ENCODE measurements at places on chromosomes 3 and 15.

DNA sequence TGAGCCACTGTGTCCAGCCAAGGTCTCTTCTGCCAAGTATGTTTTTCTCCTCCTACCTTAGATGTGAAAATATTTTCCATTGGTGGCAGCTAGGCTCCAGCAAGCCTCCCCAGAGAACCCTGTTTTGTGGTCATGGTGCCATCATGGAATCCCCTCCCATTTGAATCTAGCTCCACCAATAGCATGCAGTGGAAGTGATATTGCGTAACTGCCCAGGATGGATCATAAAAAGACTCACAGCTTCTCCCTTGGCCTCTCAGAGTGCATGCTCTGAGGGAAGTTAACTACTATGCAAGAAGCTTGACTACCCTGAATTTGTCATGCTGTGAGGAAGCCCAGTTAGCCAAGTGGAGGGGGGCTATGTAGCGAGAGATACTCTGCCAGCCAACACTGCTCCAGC is 27.5 kb downstream of the CRYGS start:
- no peak for DNase-seq

DNA sequence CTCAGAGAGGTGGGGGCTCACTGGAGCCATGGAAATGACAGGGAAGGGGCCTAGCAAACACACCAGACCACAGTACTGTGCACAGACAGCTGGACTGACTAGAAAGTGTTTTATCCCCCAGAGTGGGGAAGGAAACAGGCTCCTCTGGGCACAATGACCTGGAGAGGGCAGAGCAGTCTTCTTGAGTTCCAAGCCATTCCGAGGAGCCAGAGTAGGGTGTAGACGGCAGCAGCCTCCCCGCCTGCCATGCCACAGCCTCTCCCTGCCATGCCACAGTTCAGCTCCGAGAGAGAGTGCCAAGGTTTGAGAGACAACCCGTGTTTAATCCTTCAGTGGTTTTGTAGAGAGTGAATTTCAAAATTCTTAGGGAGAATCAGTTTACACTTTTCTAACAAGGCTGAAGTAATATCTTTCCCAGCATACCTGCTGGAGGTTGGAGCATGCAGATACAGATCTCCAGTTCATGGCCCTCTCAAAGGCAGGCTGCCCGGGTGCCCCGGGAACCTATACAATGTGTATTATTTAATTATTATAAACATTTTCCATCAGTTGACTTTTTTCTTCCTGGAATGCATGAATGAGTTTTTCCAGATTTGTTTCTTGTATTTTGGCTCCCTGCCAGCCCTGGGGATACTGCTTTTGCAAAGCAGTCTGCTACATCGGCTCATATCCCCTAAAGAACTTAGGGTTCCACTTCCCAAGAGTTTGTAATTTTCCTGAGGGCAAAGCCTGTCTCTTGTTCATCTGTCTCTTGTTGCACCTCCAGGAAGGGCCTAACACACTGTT is 3.2 kb downstream of the PODXL2 start:
- no peak for DNase-seq

DNA sequence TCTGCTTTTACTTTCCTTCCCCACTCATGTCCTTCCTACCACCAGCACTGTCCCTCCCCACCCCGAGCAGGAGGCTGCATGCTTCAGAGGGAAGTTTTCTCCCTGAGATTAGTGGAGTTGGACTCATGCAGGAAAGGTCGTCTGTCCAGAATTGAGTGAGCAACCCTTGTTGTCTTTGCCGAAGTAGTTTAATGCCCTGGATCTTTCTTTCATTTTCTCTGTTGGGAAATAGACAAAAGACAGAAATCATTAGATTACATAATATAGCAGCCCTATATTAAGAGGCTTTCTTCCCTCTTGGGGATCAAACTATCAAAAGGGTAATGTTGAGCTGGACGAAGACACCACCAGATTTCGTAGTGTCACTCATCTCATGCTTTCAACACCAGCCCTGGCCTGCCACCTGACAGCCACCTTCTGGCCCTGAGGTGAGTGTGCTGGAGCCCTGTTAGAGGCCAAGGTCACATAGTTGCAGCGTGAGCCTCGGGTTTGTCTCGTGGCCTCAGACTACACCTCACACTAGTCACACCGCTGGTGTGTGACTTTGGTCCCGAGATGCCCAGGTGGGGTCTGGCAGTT is 231.0 kb downstream of the ITPR1 start:
- DNase-seq = no peak

GRCh38 chr3:173584093-173584837 is 186.7 kb downstream of the NLGN1 start:
- peak; percentile 51 for DNase-seq

DNA sequence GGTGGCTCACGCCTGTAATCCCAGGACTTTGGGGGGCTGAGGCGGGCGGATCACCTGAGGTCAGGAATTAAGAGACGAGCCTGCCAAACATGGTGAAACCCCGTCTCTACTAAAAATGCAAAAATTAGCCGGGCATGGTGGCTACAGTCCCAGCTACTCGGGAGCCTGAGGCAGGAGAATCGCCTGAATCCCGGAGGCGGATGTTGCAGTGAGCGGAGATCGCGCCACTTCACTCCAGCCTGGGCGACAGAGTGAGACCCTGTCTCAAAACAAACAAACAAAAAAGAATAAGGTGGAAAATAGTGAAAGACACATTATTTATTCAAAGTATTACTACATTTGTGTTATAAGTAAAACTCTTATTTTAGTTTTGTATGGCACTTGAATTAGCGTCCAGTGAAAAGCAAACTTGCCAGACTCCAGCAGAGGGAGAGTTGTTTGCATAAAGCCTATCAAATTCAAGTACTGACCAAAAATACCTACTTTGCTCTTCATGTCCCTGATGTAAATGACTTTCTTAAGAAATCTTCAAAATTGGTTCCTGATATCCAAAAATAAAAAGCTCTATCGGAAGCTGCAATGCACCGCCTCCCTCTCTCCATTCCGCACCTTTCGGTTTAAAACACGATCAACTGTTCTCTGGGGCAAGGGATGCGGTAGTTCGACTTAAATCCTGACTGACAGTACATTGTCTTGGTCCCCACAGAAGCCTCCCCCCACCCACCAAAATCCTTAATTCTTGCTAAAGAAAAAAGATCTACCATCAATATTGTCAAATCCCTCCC is 1.2 kb downstream of the TRPM7 start:
- DNase-seq = no peak

GRCh38 chr3:53597136-53597915 is 102.9 kb downstream of the CACNA1D start:
- DNase-seq = no peak

DNA sequence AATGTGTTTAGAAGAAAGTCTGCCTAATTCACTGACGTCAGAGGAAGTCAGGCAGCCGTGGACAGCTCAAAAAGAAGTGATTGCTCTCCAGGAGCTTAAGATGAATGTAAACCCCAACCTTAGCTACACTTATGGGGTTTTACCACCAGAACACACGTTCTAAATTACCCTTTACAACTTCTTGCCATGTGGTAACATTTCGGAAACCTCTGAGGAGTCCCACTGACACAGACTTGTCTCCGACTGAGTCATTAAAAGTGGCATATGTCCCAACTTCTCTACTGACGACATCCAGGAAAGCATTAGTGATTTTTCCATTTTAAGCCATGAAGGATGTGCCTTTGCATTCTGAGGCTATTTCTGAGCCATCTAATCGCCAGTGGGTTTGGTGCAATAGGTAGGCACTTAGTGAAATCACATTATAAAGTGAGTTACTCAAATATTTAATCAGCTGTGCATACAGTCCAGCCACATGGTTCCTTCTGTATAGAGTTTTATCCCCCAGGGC is 32.4 kb downstream of the C2CD4A start:
- DNase-seq = no peak

DNA sequence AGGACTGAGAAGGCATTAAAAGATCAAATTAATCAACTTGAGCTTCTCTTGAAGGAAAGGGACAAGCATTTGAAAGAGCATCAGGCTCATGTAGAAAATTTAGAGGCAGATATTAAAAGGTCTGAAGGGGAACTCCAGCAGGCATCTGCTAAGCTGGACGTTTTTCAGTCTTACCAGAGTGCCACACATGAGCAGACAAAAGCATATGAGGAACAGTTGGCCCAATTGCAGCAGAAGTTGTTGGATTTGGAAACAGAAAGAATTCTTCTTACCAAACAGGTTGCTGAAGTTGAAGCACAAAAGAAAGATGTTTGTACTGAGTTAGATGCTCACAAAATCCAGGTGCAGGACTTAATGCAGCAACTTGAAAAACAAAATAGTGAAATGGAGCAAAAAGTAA is 149.7 kb upstream of the LRRFIP2 start:
- DNase-seq = no peak

DNA sequence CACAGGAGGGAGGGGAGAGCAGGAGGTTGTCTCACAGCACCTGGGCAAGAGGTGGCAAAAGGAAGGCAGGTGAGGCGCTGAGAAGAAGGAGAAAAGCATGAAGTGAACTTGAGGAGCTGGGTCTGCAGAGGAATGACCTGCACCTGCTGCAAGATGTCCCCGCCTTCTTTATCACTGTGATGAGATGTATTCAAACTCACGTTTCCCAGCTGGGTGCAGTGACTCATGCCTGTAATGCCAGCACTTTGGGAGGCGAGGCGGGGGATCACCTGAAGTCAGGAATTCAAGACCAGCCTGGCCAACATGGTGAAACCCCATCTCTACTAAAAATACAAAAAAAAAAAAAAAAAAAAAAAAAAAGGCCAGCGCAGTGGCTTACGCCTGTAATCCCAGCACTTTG is 22.2 kb upstream of the ZNF710 start:
- DNase-seq = no peak

GRCh38 chr3:134810850-134811249 is 15.8 kb downstream of the EPHB1 start:
- no peak for DNase-seq

- DNase-seq = no peak
Observed at GRCh38 chr15:72591361-72591760, 63.1 kb upstream of the GOLGA6B start.

DNA sequence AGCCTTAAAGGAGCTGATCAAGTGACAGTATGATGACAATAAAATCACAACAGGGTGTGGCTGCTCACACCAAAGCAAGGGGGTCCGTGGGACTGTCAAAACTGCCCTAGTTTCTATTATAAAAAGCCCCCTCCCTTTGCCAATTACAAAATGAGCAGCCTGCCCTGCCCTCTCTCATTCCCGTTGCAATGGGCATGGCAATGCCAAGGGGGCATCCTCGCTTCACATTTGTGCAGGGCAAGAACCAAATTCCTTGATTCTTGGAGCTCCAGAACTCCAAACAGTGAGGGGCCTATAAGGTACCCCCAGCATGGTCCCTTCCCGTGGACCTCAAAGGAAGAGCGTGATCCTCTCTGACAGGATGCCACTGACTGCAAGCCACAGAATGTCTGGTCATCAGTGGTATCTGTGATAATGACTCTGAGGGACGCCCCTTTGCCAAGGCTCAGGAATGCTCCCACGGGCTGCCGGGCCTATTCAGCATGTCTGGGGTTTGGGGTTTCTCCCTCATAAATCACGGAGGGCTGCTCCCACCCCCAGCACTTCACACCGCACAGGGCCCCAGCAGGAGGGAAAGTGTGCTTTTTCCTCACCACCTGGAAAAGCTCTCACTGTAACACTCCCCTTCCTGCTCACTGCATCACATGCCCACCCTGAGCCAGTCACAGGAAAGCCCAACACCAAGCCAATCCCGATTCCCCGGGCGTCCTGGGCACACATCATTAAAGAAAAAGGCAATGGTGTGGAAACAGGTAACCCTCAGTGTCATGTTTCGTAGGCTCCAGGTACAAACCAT is 105.1 kb upstream of the TRPM1 start:
- DNase-seq = no peak

DNA sequence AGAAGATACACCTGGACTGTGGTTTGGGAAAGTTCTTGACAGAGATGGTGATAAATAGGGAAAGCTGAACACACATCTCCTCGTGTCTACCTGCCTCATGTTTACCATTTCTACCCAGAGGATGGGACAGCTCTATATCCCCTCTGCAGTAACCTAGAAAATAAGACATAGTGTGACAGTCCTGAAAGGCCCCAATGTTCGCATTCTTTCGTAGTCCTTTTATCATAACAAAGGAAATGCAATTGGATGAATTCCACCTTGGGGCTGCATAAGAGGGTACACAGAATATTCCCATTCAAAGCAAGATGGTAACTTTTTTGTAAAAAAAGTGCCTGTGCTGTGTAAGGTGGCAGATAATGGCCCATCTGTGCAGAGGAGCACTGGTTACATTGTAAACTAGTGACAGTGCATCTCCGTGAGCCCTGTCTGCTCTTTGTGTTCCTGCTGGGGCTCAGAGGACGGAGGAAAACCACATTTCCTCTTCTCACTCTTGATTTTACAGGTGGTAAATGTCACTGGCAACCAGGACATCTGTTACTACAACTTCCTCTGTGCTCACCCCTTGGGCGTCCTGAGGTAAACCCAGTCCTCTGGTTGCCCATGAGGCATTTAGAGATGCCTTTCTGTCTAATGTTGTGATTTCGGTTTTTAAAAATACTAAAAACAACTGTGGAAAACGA is 74.3 kb downstream of the SIDT1 start:
- DNase-seq = no peak

DNA sequence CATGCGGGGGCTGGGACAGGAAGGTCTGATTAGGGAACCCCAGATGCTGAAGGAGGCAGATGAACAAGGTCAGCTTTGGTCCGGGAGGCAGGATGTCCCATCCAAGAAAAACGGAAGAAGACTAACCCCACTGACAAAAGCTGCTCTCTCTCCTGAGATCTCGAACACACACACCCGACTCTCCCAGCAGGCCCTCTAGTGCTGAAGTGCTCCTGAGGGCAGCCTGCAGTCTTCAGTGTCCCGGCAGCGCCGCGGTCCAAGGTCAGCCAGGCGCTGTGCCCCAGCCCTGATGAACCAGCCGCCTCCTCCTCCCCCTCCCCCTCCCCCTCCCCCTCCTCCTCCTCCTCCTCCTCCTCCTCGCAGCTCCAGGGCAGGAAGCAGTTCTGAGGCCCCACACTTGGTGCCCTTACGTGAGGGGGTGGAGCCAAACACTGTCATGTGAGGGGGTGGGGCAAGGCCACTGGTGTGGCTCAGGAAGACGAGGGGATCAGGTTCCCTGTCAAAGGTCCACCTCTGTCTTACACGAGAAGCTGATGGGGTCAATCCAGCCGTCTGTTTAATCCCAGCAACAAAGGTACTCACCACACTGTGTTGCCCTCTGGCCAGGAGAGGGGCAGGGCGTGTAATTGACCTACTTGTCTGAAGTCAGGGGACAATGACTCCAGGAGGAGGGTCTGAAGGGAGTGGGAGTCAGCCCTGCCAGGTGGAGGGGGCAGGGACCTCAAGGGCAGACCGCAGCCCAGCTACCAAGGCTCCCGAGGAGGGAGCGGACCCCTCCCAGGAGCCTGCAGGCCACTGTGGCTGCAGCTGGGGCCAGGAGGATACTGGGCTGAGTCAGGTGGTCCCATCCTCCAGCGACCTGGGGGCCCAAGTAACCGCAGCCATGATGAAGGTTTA is 34.3 kb downstream of the PRR23E start:
- no peak for DNase-seq

Measured in glutamatergic neuron (in vitro differentiated cells).